Right renal pelvis (tissue), 4 donors: ENCODE measurements at places on chromosomes 7 and 10. TPM values are rescaled to one million over a fixed set of nuclear protein-coding genes. Genes with fewer than 3 reads are reported as not detected.

PPIF gene
- polyA plus RNA-seq, result 69.9 TPM

CALML3 gene
- not detected for polyA plus RNA-seq

- DNase-seq, result no peak
Observed at GRCh38 chr10:75002967-75003594, 108.4 kb upstream of the SAMD8 start.

DNA sequence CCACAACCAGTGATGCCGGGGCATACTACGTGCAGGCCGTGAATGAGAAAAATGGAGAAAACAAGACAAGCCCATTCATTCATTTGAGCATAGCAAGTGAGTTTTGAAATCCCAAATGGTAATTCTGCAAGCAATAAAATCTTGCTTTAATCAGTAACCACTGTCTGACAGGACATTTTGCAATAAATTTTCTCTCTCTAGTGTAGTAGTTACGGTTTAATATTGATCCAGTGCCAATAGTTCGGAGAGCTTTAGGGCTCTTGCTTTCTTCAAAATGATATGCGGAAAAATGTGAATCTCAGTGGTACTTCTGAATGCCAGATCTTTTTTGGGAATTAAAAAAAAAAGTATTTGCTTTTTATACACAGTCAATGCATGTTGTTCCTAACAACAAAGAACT is 520.4 kb downstream of the SDK1 start:
- no peak for DNase-seq

- DNase-seq, result no peak
Observed at GRCh38 chr10:17429490-17429889, 24.9 kb downstream of the ST8SIA6 start.

LRRC4 gene
- polyA plus RNA-seq, result 7.9 TPM

- DNase-seq, result no peak
Observed at GRCh38 chr7:44447874-44448425, 42.5 kb downstream of the NUDCD3 start.

MSS51 gene
- 3.1 TPM for polyA plus RNA-seq

NHLRC2 gene
- polyA plus RNA-seq, result 20.0 TPM

DNA sequence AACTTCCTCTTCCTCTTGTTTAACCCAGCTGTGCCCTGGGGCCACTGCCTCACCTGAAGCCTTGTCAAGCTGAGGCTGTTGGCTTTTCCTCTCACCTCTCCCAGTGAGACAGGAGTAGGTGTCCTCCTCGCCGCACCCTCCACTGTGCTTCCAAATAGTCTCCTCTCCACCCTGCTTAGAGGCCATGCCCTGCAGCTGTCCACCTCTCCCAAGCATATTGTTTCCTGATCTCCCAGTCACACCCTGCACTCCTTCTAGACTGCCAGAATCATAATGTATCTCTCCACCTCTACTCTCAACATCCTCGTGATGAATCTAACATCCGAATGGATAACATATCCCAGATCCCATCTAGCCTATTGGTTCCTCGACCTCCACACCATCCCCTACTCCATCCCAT is 196.3 kb upstream of the GHITM start:
- DNase-seq, result no peak

TFR2 gene
- 0.82 TPM for polyA plus RNA-seq

- no peak for DNase-seq
Observed at GRCh38 chr10:71742301-71743088, 22.9 kb upstream of the C10orf105 start.

TRIM50 gene
- 0.23 TPM for polyA plus RNA-seq

CPA5 gene
- polyA plus RNA-seq, result 0.31 TPM

GRCh38 chr7:40580776-40581175 is 446.0 kb downstream of the SUGCT start:
- no peak for DNase-seq

SPDYE6 gene
- polyA plus RNA-seq, result 1.4 TPM

GRCh38 chr7:22725585-22725984 is 1.4 kb upstream of the IL6 start:
- DNase-seq, result no peak

DNA sequence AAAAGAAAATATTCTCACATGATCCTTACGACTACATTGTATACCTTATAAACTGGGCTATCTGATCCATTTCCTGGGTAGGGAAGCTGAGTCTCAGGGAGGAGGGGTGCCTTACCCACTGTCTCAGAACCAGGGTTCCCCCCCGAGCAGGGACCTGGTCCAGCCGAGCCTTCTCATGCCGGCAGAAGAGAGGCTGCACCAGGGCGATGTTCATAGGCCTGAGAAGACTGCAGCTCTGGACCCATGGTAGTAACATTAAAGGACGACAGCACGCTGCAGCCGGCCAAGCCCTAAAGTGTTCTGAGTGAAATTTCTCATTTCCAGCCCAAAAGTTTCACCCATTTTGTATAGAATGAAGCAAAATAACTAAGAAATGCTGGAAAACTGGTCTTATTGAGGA is 163.0 kb upstream of the TNS3 start:
- DNase-seq, result no peak
